WTC11 (cell line): ENCODE measurements at places on chromosomes 16 and 17.

DNA sequence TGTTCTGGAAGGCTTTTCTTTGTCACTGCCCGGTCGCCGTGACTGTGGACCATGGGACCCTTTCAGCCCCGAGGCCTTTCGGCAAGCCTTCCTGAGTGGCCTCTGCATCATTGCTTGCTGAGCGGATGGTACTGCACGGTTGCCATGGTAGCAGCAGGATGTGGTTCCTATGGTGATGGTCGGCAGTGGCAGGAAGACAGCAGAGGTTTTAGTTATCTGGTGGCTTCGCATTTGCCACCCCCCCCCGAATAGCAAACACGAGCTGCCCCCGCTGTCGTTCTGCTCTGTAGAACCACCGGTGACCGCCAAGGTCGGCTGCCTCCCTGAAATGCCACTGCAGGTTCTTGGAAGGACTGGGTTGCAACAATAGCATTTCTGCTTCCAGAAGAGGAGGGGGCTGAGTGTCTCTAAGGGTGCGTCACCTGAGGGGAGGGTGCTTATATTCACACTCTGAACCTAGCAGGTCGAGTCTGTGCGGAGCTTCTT, 76.6 kb downstream of the CMIP start:
- no peak for DNase-seq

DNA sequence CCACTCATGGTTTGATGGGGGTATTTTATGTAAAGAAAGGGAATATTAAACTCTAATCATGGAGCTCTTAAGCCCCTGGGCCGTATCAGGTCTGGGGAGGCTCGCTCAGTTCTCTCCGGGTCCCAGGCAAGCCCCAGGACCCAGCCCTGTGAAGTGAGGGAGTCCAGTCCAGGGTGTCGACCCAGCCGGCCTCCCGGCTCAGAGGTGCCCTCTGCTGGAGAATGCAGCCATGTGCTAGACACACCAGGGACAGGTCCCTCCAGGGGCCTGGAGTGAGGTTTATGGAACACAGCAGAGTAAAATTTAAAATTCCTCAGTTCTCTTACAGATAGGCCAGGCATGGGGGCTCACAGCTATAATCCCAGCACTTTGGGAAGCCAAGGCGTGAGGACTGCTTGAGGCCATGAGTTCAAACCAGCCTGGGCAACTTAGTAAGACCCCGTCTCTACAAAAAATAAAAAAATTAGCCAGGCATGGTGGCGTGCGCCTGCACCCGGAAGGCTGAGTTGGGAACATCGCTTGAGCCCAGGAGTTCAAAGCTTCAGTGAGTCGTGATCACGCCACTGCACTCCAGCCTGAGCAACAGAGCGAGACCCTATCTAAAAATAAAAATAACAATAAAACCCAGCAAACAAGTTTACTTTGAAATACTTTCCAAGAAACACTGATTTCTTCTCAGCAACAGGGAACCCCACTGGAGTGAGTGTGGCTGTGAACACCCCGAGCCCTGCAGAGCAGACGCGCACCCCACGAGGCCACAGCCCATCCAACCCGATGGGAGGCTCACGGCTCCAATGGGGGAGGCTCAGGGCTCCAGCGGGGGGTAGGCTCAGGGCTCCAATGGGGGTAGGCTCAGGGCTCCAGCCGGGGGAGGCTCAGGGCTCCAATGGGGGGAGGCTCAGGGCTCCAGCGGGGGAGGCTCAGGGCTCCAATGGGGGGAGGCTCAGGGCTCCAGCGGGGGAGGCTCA, 72.2 kb downstream of the ZNF778 start:
- DNase-seq: peak; percentile 91

GRCh38 chr16:14013145-14013570, 58.0 kb upstream of the MRTFB start:
- DNase-seq: no peak

GRCh38 chr17:57928928-57929327, 26.3 kb downstream of the CUEDC1 start:
- no peak for DNase-seq

DNA sequence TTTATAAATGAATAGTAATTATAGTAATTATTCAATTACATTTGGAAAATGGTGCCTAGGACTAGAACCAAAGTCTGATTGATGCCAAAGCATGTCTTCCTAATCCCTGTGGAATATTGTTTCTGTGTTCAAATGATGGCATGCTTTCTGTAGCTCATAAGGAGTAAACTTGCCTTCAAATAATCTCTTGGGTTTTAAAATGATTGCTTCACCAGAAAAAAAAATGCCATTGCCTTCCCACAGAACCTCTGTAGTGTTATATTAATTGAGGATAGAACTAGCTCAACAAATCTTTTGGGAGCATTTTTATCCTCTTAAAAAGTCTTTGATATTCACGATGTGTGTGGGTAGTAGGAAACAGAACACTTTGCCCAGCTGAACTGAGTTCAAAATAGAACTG, 7.7 kb upstream of the TMEM100 start:
- DNase-seq: no peak

- no peak for DNase-seq
These were observed 81.1 kb downstream of the MSI2 start for GRCh38 chr17:57337390-57337789.

GRCh38 chr17:12492450-12492849, 173.2 kb upstream of the MYOCD start:
- DNase-seq: no peak

DNA sequence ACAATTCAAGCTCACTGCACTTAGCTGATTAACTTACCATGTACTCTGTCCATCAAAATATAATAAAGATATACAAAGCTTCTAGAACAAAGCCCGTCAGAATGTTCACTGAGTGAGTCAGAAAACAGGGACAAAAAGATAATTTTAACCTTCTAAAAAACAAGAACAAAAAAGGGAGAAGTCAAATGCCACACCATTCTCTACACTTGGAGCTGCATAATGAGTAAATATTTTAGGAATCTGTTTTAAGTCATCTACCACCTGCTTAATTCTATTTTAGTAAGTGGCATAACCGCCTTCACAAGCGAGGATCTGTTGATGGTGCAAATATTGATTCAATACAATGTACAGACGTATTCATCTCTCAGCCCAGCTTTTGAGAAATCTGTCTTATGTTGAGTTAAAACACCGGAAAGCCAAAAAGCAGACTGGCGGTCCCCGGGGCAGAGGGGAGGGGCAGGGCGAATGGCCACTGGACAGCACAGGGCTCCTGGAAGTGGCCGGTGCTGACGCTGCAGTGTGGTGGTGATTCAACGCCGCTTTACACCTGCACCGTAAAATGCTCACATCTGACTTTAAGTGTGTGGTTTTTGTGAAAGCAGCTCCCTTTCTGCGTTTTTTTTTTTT, 20.1 kb downstream of the RAB40B start:
- DNase-seq: no peak

DNA sequence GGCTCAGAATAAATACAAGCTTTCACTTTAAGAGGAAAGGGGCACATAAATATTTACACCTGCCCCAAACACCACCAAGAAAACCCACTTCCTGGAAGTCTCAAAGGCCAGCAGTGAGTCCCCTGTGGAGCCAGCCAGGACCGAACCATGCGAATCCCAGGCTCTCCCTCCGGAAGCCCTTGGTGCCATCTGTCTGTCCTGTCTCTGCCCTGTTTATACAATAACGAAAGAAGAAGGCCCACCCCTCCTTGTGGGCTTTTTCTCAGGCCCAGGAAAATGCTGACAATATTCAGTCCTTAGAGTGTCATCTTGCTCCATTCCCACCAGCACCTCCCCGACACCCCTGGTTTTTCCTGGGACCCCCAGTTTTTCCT, 3.6 kb upstream of the SLC6A4 start:
- DNase-seq: no peak

DNA sequence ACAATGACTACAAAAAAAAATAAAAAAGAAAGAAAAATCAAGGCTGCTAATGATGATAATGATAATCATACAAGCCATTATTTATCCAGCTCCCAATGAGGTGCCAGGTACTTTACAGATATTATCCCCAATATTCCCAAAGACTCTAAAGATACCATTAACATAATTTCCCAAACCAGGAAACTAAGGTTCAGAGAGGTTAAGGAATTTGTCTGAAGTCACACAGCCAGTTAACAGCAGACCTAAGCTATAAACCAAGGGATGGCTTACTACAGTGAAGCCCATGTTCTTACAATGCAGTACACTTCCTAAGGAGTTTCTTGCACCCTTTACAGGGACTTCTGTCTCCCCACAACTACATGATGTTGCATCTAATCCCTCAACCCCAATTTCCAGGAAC, 45.7 kb upstream of the CDH5 start:
- DNase-seq: no peak

DNA sequence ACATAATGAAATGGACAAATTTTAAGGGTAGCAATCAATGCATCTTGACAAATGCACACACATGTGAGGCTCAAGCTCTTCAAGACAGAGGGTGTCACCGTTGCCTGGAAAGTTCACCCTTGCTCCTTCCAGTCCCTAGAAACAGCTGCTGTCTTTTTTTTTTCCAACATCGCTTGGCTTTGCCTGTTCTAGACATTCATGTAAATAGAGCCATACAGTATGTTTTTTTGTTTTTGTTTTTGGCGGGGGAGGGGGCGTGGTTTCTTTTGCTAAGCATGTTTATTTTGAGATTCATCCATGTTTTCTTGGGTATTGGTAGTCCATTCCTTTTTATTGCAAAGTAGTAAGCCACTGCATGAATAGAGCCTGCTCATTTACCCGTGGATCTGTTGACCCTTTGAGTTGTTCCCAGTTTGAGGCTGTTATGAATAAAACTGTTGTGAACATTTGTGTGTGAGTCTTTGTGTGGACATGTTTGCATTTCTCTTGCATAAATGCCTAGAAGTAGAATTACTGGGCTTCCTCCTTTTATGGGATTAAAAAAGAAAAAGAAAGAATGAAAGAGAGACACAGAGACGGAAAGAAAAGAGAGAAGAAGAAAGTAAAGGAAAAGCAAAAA, 78.4 kb downstream of the NT5M start:
- DNase-seq: no peak

GRCh38 chr17:77615703-77616253, 342.7 kb upstream of the TNRC6C start:
- DNase-seq: no peak

GRCh38 chr16:27547134-27547533, 2.6 kb downstream of the GTF3C1 start:
- DNase-seq: no peak

DNA sequence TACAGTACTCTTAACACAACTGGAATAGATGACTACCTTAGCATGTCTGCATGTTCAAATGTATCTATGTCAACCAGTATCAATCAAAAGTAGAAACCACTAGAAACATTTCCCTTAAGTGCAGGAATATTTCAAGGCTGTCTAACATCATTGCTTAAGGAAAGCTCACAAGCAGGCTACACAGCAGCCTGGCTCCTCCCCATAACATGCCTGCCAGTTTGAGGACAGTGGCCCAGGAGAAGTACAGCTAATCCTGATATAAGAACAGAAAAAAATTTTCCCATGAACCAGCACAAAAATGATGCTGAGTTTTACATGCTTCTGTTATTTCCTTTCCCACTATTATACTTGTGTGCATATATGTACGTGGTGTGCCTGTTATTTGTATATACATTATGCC, 175.1 kb downstream of the MYO1D start:
- no peak for DNase-seq

DNA sequence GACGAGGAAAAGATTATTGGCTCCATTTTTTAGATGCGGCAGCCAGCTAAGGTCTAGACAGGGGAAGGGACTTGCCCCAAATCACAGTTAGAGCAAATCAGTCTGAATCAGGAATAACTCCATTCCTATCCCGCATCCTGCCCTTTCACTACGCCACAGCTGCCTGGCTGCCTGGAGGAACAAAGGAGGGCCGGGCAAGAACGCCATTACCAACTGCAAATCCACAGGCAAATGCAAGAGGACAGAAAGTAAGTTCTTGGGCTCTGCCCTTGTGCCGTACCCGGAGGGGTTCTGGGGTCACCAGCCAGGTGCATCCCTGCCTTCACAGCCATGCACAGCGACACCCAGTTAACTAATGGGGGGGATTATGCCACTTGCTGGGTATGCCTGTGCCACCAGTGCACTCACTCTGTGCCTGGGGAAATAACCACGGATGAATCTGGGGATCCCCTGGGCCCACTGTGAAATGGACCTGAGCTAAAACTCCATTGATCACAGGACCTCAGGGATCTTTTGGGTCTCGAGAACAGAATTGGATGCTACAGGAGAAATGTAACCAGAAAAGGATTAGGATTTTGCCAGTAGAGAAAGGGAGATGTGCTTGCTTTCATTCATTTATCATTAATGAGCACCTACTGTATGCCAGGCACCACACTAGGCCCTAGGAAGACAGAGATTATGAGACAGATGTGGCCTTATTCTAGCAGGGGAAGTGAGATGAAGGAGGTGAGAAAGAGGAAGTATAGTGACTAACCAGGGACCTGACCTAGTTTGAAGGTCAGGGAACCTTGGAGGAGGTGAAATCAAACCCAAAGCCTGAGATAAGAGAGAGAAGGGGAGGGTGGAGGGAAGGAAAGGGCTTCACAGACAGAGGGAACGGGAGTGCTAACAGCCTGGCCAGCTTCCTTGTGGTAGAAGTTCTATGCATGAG, 17.7 kb downstream of the BCL7C start:
- DNase-seq: no peak

- DNase-seq: peak; percentile 63
These were observed at the start of gene CACNA1H for GRCh38 chr16:1152651-1153259. Gene CACNA1H, plus strand, starts transcription at chr16:1153106. Its CDS starts 632 bp downstream, at chr16:1153738.
